ENCODE measurements at places on chromosomes 1 and 21. TPM values are rescaled to one million over a fixed set of nuclear protein-coding genes. Genes with fewer than 3 reads are reported as not detected.

- DNase-seq, result no peak
- no peaks in the 10 kb centered on the region for H3K36me3 ChIP-seq
- H3K27ac ChIP-seq, result no peak overlapping the region
- no peak overlapping the region for H3K4me3 ChIP-seq
- H3K27me3 ChIP-seq, result no peaks in the 10 kb centered on the region
Measured at GRCh38 chr1:58465825-58466629, 80.5 kb downstream of the OMA1 start.

Gene PIGC
- total RNA-seq, result 57.5 TPM

GRCh38 chr1:21139601-21140000 lies 37.1 kb downstream of the EIF4G3 start:
- no peaks in the 10 kb centered on the region for H3K27me3 ChIP-seq
- no peak for DNase-seq
- no peaks in the 10 kb centered on the region for H3K36me3 ChIP-seq
- H3K4me1 ChIP-seq, result no peaks in the 10 kb centered on the region
- no peak overlapping the region for H3K27ac ChIP-seq
- H3K4me3 ChIP-seq, result no peak overlapping the region

Gene FBXO44
- 23.5 TPM for total RNA-seq

DNA sequence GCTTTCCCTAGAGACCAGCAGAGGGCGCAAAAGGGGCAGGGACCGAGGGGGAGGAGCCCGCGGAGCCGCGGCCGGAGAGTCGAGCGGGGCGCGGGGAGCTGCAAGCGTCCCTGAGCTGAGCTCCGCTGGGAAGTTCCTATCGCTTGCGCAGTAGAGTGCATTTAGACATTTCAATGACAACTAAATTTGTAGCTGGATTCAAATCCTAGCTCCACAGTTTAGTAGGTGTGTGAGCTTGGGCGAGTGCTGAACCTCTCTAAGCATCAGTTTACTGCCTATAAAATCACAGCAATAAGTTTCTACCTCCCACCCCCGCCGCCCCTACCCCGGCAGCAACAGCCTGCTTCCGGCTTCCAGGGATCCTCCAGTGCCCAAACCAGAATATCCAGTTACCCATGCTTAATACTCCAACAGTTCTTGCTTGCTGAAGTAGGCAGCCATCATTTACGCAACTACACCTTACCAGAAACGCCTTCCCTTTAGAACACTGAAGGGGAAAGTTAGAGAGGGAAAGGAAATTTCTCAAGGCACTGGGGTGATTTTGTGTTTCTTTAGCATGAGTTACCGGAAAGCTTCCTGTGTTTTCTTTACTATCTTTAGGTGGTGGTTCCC lies 9.1 kb downstream of the TLR5 start:
- H3K36me3 ChIP-seq, result no peaks in the 10 kb centered on the region
- H3K27ac ChIP-seq, result peak overlapping the region; percentile 84
- DNase-seq, result peak; percentile 94
- H3K27me3 ChIP-seq, result no peaks in the 10 kb centered on the region
- peaks cover 33% of the 10 kb centered on the region for H3K4me1 ChIP-seq

Gene GBP2
- total RNA-seq, result 1.6 TPM

Gene PROK1
- total RNA-seq, result not detected

DNA sequence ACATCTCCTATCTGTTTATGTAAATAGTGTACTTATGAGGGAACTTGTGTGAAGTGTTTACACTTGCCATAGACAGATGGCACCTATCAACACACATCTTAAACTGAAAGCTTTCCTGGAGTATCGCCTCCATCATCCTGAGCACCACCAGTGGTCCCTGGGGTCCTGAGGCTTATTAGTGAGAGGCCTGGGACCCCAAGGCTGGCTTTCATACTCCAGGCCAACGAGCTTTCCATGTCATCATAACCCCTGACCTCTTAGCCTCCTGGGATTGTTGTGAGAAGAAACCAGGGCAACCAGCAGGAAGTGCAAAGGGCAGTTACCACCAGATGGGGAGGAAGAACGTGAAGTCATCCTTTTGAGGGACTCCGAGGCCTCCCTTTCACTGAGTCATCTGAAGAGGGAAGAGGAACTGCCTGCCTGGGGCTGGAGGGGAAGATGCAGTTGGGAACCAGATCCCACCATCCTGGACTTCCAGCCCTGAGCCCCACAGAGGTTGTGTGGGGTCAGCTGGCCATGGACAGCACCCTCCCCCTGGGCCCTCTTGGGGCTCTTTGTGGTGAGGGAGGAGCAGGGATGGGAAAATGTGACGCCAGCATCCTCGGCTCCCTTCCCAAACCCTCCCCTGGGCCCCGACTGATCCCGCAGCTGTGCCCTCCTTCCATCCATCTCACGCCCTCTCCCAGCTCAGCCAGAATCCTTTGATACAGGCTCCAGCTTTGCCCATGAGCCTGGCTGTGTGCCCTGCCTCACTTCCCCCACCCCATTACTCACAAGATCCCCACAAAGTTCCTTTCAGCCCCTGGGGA lies 5.8 kb downstream of the INKA2 start:
- H3K36me3 ChIP-seq, result no peaks in the 10 kb centered on the region
- peaks cover 6% of the 10 kb centered on the region for H3K4me1 ChIP-seq
- H3K4me3 ChIP-seq, result no peak overlapping the region
- no peaks in the 10 kb centered on the region for H3K27me3 ChIP-seq
- no peak overlapping the region for H3K27ac ChIP-seq
- DNase-seq, result no peak

DNA sequence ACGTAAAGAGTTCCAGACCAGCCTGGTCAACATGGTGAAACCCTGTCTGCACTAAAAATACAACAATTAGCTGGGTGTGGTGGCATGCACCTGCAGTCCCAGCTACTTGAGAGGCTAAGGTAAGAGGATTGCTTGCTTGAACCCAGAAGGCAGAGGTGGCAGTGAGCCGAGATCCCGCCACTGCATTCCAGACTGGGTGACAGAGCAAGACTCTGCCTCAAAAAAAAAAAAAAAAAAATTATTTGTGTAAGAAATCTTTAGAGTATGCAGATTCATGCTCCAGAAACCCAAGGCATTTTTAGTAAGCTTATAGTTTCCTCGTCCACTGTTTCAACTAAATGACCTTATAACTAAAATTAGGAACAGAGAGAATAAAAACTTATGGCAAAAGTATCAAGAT lies 51.3 kb downstream of the ABL2 start:
- peaks cover 9% of the 10 kb centered on the region for H3K4me1 ChIP-seq
- DNase-seq, result no peak
- H3K36me3 ChIP-seq, result no peaks in the 10 kb centered on the region
- H3K27ac ChIP-seq, result no peak overlapping the region
- no peak overlapping the region for H3K4me3 ChIP-seq

GRCh38 chr1:174265282-174265681 lies 106.0 kb downstream of the RABGAP1L start:
- no peaks in the 10 kb centered on the region for H3K27me3 ChIP-seq
- H3K4me1 ChIP-seq, result no peaks in the 10 kb centered on the region
- no peak for DNase-seq
- no peak overlapping the region for H3K27ac ChIP-seq

GRCh38 chr1:206971029-206971655 lies 882 bp upstream of the FCAMR start:
- no peaks in the 10 kb centered on the region for H3K27me3 ChIP-seq
- DNase-seq, result no peak
- H3K36me3 ChIP-seq, result no peaks in the 10 kb centered on the region
- H3K4me3 ChIP-seq, result no peak overlapping the region
- H3K27ac ChIP-seq, result no peak overlapping the region

DNA sequence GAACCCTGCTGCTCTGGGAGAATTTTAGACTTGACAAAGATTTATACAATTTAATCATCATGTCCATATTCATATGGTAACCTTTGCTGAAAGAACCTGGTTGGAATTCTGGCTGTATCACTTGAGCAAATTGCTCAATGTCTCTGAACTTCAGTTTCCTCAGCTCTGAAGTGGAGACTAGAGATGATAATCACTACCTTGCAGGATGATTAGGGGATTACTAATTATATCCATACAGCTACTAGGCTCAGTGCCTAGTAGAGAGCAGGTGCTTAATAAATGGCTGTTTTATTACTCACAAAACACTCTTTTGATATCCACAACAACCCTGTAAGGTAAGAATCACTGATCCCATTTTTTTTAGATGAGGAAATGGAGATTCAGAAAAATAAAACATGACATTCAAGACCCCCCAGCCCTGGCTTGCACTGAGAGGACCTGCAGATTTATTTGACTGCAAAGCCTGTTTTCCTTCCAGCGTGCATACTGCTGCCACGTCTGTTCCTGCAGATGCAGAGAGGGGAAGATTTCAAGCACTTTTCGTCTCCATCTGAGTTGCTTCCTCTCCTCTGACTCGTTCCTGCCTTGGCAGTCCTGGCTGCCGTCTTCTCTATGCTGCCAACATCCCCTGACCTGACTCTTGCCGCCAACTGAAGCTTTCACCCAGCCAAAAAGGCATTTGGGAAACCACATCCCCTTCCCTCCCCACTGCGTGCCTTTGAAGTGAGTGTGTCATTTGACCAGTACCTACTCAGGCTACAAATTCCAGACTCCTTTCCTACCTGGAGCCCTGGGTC lies 203.0 kb downstream of the PLPP3 start:
- peak overlapping the region; percentile 76 for H3K27ac ChIP-seq
- H3K4me3 ChIP-seq, result peak overlapping the region; percentile 44
- H3K4me1 ChIP-seq, result peaks cover 66% of the 10 kb centered on the region
- DNase-seq, result peak; percentile 97
- H3K27me3 ChIP-seq, result no peaks in the 10 kb centered on the region

GRCh38 chr21:14737922-14738321 lies 191.8 kb upstream of the SAMSN1 start:
- H3K36me3 ChIP-seq, result no peaks in the 10 kb centered on the region
- no peaks in the 10 kb centered on the region for H3K27me3 ChIP-seq
- DNase-seq, result peak; percentile 83
- no peak overlapping the region for H3K4me3 ChIP-seq
- H3K27ac ChIP-seq, result no peak overlapping the region

DNA sequence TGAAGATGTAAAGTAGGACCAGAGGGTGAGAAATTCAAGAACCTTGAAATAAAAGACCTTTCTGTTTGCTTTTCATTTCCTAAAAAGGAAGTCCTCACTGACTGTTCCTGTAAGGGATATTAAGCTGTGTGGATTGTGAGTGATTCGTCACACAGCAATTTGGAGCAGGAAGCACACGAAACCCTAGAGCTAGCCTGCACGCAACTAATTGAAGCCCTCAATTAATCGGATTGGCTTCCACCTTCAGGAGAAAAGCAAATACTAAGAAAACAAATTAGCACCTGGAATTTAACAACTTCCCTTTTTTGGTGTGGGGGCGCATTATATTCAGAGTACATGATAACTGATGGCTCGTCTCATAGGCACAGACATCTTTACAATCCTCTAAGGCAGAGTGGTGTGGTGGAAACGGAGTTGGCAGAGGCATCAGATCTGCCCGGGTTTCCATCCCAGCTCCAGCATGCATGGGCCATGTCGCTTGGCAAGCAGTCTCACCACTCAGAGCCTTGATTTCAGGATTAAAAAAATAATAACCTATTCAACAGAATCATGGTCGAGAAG lies 95.2 kb downstream of the KCNJ15 start:
- H3K27me3 ChIP-seq, result no peaks in the 10 kb centered on the region
- peak overlapping the region; percentile 51 for H3K27ac ChIP-seq

DNA sequence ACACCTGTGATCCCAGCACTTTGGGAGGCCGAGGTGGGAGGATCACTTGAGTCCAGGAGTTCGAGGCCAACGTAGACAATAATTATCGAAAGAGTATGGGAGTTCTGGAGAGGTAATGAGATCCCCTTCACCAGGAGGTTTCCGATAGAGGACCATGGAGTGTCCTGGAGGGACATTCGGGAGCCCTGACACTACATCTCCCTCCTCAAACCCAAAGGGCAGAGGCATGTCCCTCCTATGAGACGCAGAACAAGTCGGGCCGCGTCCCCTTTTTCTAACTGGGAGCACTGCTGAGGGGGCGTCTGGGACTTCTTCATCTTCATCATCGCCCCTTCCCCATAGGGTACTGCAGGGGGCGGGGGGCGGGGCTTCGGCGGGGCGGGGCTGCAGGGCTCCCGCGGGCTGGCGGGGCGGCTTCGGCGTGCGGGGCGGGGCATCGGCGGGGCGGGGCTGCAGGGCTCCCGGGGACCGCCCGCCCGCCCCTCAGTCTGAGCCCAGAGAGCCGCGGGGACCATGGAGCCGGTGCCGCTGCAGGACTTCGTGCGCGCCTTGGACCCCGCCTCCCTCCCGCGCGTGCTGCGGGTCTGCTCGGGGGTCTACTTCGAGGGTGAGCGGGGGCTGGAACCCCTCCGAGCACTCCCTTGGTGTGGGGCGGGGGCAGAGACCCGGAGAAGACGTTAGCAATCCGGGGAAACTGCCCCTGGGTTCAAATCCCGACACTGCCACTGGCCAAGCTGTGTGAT lies at the start of gene THEMIS2:
THEMIS2 (plus strand) TSS at position 486 of the 743 bp plus-strand sequence; CDS start at position 514, 28 bp downstream.
- peak; percentile 23 for DNase-seq
- H3K4me1 ChIP-seq, result peaks cover 12% of the 10 kb centered on the region
- peak within 1 kb of the TSS; percentile 67 for H3K4me3 ChIP-seq
- no peak within 1 kb of the TSS for H3K27ac ChIP-seq
- no peaks in the 10 kb centered on the region for H3K27me3 ChIP-seq

Gene HCN3
- total RNA-seq, result 1.9 TPM

- no peak overlapping the region for H3K27ac ChIP-seq
- no peaks in the 10 kb centered on the region for H3K4me1 ChIP-seq
- no peaks in the 10 kb centered on the region for H3K27me3 ChIP-seq
- H3K4me3 ChIP-seq, result no peak overlapping the region
- H3K36me3 ChIP-seq, result peaks cover 63% of the 10 kb centered on the region
Measured at GRCh38 chr1:1876335-1876930, 14.5 kb downstream of the GNB1 start.

DNA sequence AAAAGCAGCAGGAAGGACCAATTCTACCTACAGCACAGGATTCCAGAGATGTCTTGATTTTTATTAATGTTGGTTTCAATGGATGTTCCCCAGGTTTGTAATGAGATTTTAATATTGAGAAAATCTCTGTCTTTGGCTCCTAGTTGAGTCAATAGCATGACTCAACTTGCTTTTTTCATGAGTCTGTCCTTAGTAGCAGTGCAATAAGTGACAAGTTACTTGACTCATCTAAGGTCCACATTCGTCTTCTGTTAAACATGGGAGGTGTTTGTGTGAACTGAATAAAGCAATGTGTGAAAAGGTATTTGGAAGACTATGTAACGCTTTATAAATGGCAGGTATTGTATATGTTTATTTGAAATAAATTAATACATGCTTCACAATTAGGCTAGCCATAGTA lies 645.0 kb upstream of the PTBP2 start:
- no peaks in the 10 kb centered on the region for H3K27me3 ChIP-seq
- peaks cover 19% of the 10 kb centered on the region for H3K4me1 ChIP-seq

GRCh38 chr1:172698224-172698623 lies 39.3 kb downstream of the FASLG start:
- no peaks in the 10 kb centered on the region for H3K27me3 ChIP-seq
- peaks cover 24% of the 10 kb centered on the region for H3K4me1 ChIP-seq
- no peaks in the 10 kb centered on the region for H3K36me3 ChIP-seq

- no peaks in the 10 kb centered on the region for H3K36me3 ChIP-seq
- H3K4me1 ChIP-seq, result no peaks in the 10 kb centered on the region
- H3K4me3 ChIP-seq, result no peak overlapping the region
- H3K27me3 ChIP-seq, result no peaks in the 10 kb centered on the region
- H3K27ac ChIP-seq, result no peak overlapping the region
- no peak for DNase-seq
Measured at GRCh38 chr1:192088496-192088895, 69.8 kb upstream of the RGS18 start.

Gene LCE2D
- total RNA-seq, result not detected

GRCh38 chr1:106995970-106996369 lies 60.5 kb upstream of the PRMT6 start:
- H3K27ac ChIP-seq, result no peak overlapping the region
- H3K36me3 ChIP-seq, result no peaks in the 10 kb centered on the region
- DNase-seq, result no peak
- no peaks in the 10 kb centered on the region for H3K27me3 ChIP-seq
- no peak overlapping the region for H3K4me3 ChIP-seq

Gene LCE3E
- total RNA-seq, result not detected

Measured in PC-3 (cell line).